Tongue (tissue), 3 donors: ENCODE measurements at places on chromosomes 16 and 17.
A peak's percentile ranks its signal among the peaks of the same experiment; 100 is the strongest.

GRCh38 chr16:10918294-10919002, 23.8 kb downstream of the DEXI start:
- peak; percentile 95 for DNase-seq

GRCh38 chr17:36602924-36603384, 1.6 kb downstream of the MRM1 start:
- DNase-seq = peak; percentile 74

DNA sequence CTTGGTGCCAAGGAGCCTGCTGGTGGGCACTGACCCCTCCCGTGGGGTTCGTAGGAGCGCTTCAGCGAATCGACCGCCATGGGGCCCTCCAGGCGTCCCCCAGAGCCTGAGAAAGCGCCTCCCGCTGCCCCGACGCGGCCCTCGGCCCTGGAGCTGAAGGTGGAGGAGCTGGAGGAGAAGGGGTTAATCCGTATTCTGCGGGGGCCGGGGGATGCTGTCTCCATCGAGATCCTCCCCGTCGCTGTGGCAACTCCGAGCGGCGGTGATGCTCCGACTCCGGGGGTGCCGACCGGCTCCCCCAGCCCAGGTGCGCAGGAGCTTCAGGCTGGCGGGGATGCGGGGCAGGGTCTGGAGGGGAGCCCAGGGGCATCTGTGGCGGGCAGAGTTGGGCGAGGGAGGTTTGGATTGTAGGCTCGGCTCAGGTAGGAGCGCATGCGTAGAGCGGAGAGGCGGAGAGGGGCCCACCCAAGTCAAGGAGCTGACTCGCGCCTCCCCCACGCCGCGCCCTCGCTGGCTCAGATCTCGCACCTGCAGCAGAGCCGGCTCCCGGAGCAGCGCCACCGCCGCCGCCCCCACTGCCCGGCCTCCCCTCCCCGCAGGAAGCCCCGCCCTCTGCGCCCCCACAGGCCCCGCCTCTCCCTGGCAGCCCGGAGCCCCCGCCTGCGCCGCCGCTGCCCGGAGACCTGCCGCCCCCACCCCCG, 19.8 kb downstream of the FMNL1 start:
- DNase-seq = peak; percentile 74

GRCh38 chr17:54967621-54968261, 713 bp downstream of the COX11 start:
- DNase-seq = peak; percentile 43

GRCh38 chr16:57536306-57537193, at the start of gene CCDC102A:
TSS of gene CCDC102A (minus strand) at chr16:57536571. CDS start at chr16:57529177, 7,394 bp downstream.
- DNase-seq = no peak

DNA sequence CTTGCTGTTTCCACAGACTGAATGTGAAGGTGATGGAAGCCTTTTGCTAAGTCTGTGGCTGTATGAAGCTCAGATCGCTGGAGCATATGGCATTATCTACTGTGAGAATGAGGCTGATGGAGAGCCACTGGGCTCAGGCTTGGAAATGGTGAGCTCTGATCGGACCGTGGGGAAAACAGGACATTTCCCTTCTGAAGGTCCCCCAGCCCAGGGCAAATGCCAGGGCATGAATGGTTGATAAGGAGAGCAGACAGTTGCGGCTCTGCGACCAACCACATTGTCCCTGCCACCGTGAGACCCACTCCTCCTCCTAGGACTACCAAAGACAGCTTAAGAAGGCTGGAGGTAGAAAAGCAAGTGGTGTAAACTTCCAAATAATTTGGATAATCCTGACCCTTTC, 4.7 kb upstream of the CUEDC1 start:
- DNase-seq = no peak
